ENCODE measurements at places on chromosomes 2 and 18. TPM values are rescaled to one million over a fixed set of nuclear protein-coding genes. Genes with fewer than 3 reads are reported as not detected.

Gene ADRA2B
- total RNA-seq = 0.42 TPM

Gene CROCC2
- not detected for total RNA-seq

Gene IL37
- total RNA-seq = not detected

Gene HRH4
- total RNA-seq = 0.06 TPM

Gene CCDC148
- total RNA-seq = 4.9 TPM

Gene MTCL1
- total RNA-seq = 20.8 TPM

Gene TMBIM1
- 39.1 TPM for total RNA-seq

Gene GRHL1
- 2.2 TPM for total RNA-seq

Gene RETREG2
- 48.8 TPM for total RNA-seq

Gene REEP1
- total RNA-seq = 4.1 TPM

Gene CD302
- total RNA-seq = 2.3 TPM

Gene BOK
- 4.6 TPM for total RNA-seq

Gene TMEM169
- 0.40 TPM for total RNA-seq

Gene AFF3
- 5.7 TPM for total RNA-seq

Gene PELI1
- 6.2 TPM for total RNA-seq

Gene UNC80
- not detected for total RNA-seq

GRCh38 chr2:58081000-58081399 lies 34.4 kb downstream of the VRK2 start:
- no peak for DNase-seq

DNA sequence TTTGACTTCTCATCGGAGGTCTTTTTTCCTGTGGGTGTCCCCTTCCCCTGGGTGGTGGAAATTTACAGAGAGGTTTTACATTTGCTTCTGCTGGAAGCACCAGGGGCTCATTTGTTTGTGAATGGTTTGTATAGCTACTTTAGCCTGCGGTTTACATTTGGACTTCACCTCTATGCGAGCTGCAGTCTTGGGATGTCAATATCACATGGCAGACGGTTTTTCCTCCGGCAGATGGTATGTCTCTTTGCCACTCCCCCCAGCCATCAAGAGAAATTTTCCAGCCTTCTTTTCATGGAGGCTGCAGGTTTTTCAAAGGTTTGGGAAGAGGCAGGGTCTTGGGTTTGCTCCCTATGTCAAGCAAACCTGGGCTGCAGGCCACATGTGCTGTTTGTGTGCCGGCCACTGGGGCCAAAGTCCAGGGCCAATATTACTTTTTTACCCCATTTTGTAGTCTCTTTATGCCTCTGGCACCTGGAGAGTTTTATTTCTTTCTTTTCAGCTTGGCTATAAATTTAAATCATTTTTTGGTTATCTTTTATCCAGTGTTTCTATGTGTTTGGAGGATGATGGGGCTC lies 23.9 kb upstream of the BOD1L2 start:
- no peak for DNase-seq

- DNase-seq = no peak
These were observed 1794.1 kb upstream of the LRRTM1 start for GRCh38 chr2:82098617-82099016.

GRCh38 chr2:5035057-5035488 lies 657.1 kb upstream of the SOX11 start:
- no peak for DNase-seq

DNA sequence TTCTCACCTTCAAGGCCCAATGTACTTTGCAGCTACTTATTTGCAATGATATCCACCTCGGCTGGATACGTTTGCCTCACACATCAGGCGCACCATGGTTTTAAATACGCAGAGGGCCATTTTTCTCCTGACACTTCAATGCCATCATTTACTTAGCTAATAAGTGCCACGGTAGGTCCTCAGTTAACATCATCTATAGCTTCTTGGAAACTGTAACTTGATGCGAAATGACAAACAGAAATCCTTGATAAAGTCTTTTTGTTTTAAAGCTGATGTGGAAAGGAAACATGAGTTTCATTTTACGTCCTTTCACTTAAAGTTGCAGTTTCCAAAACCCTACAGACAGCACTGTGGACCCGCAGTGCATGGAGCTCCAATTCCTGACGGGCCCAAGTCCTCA lies 37.1 kb downstream of the ZNF516 start:
- DNase-seq = no peak

- peak; percentile 53 for DNase-seq
These were observed 266.5 kb downstream of the NEDD4L start for GRCh38 chr18:58310517-58310916.

DNA sequence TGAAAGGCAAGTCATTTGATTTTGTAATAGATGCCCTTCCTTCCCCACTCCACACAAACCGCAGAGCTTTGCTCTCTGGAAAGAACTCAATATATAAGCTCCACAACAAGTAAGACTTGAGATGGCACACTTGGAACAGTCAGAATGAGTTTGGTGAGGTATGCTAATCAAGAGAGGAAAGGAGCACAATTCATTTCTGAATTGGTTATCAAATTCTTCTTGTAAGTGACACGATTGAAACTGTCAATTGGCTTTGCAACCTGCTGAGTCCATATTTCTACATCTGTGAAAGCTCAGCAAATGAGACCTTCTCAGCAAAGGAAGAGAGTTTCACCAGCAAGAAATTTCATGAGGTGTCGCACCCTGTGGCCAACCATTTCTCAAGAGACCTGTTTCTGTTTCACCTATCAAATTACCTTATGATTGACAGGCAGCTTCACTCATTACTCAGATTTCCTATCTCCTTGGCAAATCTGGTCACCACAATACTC lies 19.1 kb downstream of the CTLA4 start:
- DNase-seq = no peak

GRCh38 chr2:42163444-42164045 lies 5.6 kb upstream of the EML4 start:
- no peak for DNase-seq

- no peak for DNase-seq
These were observed 84.6 kb downstream of the MYO1B start for GRCh38 chr2:191329841-191330240.

DNA sequence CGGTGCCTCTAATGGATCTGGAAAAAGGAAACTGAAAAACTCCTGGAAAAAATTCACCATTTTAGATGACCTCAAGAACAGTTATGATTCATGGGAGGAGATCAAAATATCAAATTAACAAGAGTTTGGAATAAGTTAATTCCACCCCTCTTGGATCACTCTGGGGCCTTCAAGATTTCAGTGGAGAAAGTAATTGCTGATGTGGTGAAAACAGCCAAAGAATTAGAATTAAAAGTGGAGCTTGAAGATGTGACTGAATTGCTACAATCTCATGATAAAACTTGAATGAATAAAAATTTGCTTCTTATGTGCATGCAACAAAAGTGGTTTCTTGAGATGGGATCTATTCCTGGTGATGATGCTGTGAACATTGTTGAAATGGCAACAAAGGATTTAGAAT lies 974.4 kb upstream of the GYPC start:
- no peak for DNase-seq

DNA sequence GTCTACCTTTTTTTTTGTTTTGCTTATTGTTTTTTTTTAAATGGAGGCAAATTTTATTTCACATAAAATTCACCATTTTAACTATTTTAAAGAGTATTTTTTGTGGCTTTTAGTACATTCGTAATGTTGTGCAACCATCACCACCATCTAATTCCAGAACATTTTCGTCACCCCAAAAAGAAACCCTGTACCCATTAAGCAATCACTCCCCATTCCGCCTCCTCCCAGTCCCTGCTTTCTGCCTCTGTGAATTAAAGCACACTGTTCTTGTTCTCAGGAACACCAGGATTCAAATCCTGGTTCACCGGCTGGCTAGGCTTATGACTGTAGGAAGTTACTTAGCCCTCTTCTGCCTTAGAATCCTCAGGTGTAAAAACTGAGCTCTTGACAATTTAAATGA lies 36.9 kb upstream of the EPAS1 start:
- DNase-seq = no peak

DNA sequence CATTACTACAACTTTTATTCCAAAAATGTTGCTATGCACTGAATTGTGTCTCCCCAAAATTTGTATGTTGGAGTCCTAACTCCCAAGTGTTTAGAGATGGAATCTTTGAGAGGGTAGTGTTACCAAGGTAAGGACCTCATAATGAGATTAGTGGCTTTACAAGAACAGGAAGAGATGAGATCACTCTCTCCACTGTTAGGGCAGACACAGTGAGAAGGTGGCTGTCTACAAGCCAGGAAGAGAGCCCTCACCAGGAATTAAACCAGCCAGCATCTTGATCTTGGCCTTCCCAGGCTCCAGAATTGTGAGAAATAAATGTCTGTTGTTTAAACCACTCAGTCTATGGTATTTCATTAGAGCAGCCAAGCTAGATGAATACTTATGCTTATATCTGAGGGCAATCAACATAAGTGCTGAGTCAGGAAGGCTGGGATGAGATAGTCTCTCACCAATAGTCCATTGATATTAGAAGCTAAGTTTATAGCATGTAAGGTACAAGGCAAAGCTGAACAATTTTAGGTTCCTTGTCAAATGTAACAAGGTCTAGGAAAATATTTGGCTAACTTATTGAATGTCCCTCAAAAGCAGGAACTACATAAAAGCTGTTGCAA lies 317.6 kb upstream of the REG3G start:
- DNase-seq = no peak

GRCh38 chr18:331221-331821 lies 63.5 kb upstream of the THOC1 start:
- DNase-seq = peak; percentile 12

DNA sequence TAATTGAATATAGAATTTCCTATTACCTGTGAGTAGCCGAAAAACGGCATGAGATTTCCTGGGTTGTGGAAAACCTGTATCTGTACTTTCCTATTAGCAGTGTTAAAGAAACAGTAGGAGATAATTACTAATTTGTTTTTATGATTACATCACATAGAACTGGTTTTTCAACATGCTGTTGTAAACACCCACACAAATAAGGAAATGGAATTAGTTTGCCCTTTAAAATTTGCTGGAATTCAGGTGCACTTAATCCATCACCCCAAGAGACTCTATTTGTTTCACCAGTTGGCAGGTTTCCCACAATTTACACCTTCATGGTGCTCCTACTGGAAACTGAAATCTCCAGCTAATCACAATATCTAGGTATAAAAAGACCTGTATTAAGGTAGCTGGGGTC lies 274.1 kb upstream of the SLC8A1 start:
- no peak for DNase-seq

DNA sequence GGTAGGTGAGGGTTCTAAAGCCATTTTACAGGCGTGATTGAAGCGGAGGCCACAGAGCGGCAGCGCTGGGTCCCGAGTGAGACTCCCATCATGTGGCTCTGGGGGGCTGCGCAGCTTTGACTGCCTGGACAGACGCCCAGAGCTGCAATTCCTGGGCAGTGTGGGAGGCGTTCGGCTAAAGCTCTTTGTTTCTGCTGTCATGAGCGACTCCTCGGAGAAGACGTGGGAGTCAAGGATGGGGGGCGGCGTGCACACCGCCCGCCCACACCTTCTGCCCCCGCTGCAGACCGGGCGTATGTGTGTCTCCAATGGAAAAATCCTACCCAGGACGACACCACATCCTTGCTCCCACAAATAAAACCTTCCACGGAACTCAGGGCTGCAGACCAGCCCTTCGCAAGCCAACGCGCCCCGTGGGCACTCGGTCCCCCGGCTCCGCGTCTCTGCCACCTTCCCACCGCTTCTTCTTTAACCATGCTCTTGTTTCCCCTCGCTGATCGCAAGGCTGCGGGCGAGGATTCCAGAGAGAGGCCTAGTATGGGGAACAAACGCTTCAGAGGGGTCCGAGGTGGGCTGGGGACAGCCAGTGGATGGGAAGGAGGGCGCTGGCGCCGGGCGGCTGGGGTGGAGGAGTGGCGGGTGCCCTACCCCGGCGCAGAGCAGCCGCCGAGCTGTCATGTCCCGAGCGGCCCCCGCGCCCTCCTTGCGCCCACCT lies 680 bp upstream of the LBH start:
- peak; percentile 51 for DNase-seq

DNA sequence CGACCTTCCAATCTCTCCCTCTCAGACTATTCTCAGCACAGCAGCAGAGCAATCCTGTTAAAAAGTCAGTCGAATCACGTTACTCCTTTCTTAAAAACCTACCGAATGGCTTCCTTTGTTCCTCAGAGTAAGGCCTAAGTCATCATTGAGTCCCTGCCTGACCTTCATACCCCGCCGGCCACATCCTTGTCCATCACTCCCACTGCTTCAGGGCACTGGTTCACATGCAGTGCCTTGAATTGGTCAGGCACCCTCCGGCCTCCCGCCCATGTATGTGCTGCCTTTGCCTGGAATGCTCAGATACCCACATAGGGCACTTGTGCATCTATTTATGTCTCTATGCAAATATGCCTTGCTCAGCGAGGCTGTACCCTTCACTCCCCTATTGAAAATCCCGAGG lies 206.4 kb downstream of the DLGAP1 start:
- no peak for DNase-seq

GRCh38 chr2:191247381-191248057 lies 2.3 kb downstream of the MYO1B start:
- DNase-seq = peak; percentile 85

GRCh38 chr2:161414042-161415033 lies 1.8 kb upstream of the TBR1 start:
- DNase-seq = peak; percentile 57

- DNase-seq = no peak
These were observed 103.1 kb upstream of the ARHGAP28 start for GRCh38 chr18:6626457-6626856.

DNA sequence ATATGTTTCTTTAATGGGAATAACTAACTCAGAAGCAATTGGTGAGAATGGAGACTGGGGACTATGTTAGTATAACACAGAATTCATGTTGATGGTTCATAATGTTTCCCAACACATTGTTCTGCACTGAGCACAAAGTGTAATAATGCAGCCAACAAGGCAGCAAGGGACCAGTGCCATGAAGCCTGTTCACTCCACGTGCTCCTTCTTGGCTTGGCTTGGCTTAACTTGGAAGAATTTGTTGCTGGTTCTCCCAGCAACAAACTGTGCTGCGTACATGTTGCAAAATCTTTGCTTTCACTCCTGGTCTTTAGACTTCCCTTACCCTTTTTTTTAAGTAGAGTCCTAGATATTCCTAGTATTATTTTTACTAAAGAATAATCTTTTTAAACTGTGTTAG lies 129.7 kb downstream of the MAP3K20 start:
- no peak for DNase-seq

GRCh38 chr18:10760986-10761385 lies 235.2 kb downstream of the NAPG start:
- no peak for DNase-seq

- DNase-seq = peak; percentile 54
These were observed 190.7 kb downstream of the CDCA7 start for GRCh38 chr2:173545364-173545763.

GRCh38 chr2:137910641-137911040 lies 53.6 kb upstream of the HNMT start:
- DNase-seq = no peak

All from Daoy (cell line).